ENCODE measurements at places on chromosomes 11 and 22. TPM values are rescaled to one million over a fixed set of nuclear protein-coding genes. Genes with fewer than 3 reads are reported as not detected.

- no peak overlapping the region for H3K27ac ChIP-seq
- no peaks in the 10 kb centered on the region for H3K27me3 ChIP-seq
- H3K4me1 ChIP-seq, result peaks cover 31% of the 10 kb centered on the region
- no peaks in the 10 kb centered on the region for H3K36me3 ChIP-seq
- H3K4me3 ChIP-seq, result no peak overlapping the region
Measured at GRCh38 chr11:33324302-33324985, 67.3 kb downstream of the HIPK3 start.

The TMEM191B gene
- 1.7 TPM for total RNA-seq

The SSTR3 gene
- total RNA-seq, result not detected

GRCh38 chr11:66071381-66071801, 1.3 kb downstream of the PACS1 start:
- H3K4me3 ChIP-seq, result peak overlapping the region; percentile 83
- H3K36me3 ChIP-seq, result peaks cover 28% of the 10 kb centered on the region
- H3K27ac ChIP-seq, result peak overlapping the region; percentile 83
- DNase-seq, result no peak
- no peaks in the 10 kb centered on the region for H3K27me3 ChIP-seq
- H3K4me1 ChIP-seq, result peaks cover 45% of the 10 kb centered on the region

GRCh38 chr11:45659031-45659817, 6.2 kb downstream of the CHST1 start:
- peaks cover 45% of the 10 kb centered on the region for H3K4me1 ChIP-seq
- no peak for DNase-seq
- peaks cover 1% of the 10 kb centered on the region for H3K27me3 ChIP-seq
- H3K36me3 ChIP-seq, result no peaks in the 10 kb centered on the region
- no peak overlapping the region for H3K4me3 ChIP-seq

DNA sequence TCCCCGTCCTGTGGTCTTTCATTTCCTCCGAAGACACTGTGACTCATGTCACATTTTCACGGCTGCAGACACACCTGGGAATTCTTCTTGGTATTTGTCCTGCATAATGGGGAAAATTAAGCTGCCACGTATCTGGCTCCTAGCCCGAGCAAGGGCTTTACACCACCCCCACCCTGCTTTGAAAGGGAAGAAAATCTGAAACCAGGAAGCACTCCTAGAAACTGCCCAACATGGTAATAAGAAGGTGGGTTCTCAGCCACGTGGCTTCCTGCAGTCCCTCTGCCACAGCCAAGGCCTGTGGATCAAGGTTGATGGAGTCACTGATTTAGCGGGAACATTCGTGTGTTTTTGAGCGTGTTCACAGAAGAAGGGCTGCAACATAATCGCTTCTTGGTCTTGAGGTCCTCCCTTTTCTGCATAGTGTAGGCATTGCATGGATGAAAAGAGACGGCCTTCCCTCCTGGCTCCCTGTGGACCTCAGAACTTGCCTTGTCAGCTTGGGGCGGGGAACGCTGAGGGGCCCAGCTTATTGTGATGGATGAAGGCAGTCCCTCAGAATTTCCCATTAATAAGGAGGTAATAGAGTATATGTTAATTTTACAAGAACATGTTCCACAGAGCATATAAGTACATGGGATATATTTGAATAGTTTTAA, 292.0 kb downstream of the NTM start:
- H3K4me3 ChIP-seq, result no peak overlapping the region
- H3K36me3 ChIP-seq, result no peaks in the 10 kb centered on the region
- no peak for DNase-seq
- no peak overlapping the region for H3K27ac ChIP-seq
- no peaks in the 10 kb centered on the region for H3K4me1 ChIP-seq

The SLC35E4 gene
- total RNA-seq, result 7.9 TPM

- H3K27ac ChIP-seq, result peak overlapping the region; percentile 45
- peaks cover 54% of the 10 kb centered on the region for H3K4me1 ChIP-seq
- no peaks in the 10 kb centered on the region for H3K27me3 ChIP-seq
- no peak overlapping the region for H3K4me3 ChIP-seq
Measured at GRCh38 chr11:95514416-95515110, 275.0 kb downstream of the FAM76B start.

The SCGB1A1 gene
- total RNA-seq, result not detected

- peaks cover 62% of the 10 kb centered on the region for H3K4me1 ChIP-seq
- no peak overlapping the region for H3K4me3 ChIP-seq
- no peaks in the 10 kb centered on the region for H3K27me3 ChIP-seq
- DNase-seq, result no peak
- H3K36me3 ChIP-seq, result no peaks in the 10 kb centered on the region
Measured at GRCh38 chr11:121467965-121468364, 15.2 kb upstream of the SORL1-AS1 start.

The MPST gene
- total RNA-seq, result 71.4 TPM

The OR8G5 gene
- total RNA-seq, result not detected

- DNase-seq, result no peak
- no peak overlapping the region for H3K27ac ChIP-seq
- no peaks in the 10 kb centered on the region for H3K36me3 ChIP-seq
- H3K4me1 ChIP-seq, result no peaks in the 10 kb centered on the region
Measured at GRCh38 chr11:42542336-42542735, 769.5 kb upstream of the API5 start.

DNA sequence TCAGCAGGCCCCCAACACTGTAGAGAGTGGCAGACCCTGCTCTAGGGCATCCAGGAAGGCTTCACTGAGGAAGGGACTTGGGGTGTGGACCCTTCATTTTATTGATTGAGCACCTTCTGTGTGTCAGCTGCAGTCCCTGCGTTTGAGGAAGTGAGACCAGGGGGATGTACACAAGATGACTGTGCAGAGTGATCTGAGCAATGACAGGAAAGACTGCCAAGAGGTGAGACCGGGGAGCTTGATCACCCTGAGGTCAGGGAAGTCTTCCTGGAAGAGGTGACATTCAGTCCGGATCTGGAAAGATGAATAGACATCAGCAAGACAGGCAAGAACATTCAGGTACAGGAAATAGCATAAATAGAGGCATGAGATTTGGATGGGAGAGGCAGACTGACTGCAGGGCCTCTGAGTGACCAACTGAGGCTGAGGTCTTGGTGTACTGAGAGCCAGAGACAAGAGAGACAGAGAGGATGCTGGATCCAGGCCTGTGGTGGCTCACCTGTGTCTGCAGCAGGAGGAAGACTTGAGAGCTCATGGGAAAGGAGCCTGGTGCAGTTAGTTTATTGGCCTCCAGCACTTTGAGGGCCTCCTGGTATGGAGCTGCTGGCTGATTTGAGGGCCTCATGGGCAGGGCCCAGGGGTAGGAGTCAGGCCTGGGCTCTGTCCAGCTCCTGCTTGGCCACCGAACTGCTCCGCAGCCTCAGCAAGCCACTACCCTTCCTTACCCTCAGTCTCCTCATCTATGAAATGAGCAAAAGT, 5.2 kb downstream of the DGAT2 start:
- H3K27me3 ChIP-seq, result peaks cover 28% of the 10 kb centered on the region
- H3K4me1 ChIP-seq, result peaks cover 3% of the 10 kb centered on the region
- no peaks in the 10 kb centered on the region for H3K36me3 ChIP-seq
- peak; percentile 44 for DNase-seq

GRCh38 chr11:40294349-40294735, 1165.1 kb downstream of the LRRC4C start:
- H3K27ac ChIP-seq, result no peak overlapping the region
- H3K4me1 ChIP-seq, result peaks cover 38% of the 10 kb centered on the region
- H3K36me3 ChIP-seq, result no peaks in the 10 kb centered on the region
- H3K4me3 ChIP-seq, result peak overlapping the region; percentile 85

GRCh38 chr22:22554587-22555284, 4.3 kb downstream of the PRAME start:
- H3K27ac ChIP-seq, result no peak overlapping the region
- no peak for DNase-seq
- H3K4me1 ChIP-seq, result no peaks in the 10 kb centered on the region
- H3K4me3 ChIP-seq, result no peak overlapping the region

DNA sequence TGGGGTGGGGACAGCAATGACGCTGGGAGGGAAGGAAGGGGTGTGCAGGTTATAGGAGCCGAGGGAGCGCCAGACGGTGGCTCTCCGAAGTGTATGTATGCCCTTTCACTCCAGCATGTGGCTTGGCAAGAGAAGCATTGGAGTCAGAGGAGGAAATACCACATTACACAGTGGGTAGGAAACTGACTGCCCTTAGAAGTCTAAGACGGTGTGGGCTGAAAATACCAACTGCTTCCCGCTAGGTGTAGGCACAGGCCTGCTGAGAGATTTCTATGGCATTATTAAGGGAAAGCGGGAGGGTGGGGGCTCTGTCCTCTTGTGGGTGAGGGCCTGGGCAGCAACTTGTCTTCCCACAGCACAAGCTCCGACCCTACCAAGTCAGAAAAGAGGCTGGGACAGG, 44.7 kb downstream of the CACNG2 start:
- peaks cover 34% of the 10 kb centered on the region for H3K4me1 ChIP-seq
- no peak for DNase-seq
- H3K36me3 ChIP-seq, result no peaks in the 10 kb centered on the region
- H3K27ac ChIP-seq, result peak overlapping the region; percentile 91
- peak overlapping the region; percentile 3 for H3K4me3 ChIP-seq

The OR8A1 gene
- 0.07 TPM for total RNA-seq

The KCNA4 gene
- not detected for total RNA-seq

The DEPDC7 gene
- 4.7 TPM for total RNA-seq

DNA sequence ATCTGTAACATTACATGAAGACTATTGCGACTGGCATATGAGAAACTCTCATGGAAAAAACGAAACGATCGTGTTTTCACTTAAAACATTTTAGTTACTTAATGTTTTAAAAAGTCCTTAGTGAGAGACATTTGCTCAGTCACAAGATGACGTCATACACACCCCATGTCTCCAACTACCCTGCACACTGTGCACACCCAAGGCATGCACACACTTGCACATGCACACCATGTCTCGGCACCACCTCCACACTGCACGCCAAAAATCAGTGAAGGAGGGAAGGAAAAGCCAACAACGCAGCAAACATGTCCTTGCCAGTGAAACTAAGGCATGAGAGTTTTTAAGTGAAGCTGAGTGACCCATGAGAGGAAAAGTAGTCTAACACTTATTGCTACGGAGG, 18.0 kb downstream of the NCAPD3 start:
- no peak for DNase-seq
- H3K4me3 ChIP-seq, result no peak overlapping the region
- peaks cover 15% of the 10 kb centered on the region for H3K36me3 ChIP-seq
- no peaks in the 10 kb centered on the region for H3K27me3 ChIP-seq
- H3K4me1 ChIP-seq, result no peaks in the 10 kb centered on the region

DNA sequence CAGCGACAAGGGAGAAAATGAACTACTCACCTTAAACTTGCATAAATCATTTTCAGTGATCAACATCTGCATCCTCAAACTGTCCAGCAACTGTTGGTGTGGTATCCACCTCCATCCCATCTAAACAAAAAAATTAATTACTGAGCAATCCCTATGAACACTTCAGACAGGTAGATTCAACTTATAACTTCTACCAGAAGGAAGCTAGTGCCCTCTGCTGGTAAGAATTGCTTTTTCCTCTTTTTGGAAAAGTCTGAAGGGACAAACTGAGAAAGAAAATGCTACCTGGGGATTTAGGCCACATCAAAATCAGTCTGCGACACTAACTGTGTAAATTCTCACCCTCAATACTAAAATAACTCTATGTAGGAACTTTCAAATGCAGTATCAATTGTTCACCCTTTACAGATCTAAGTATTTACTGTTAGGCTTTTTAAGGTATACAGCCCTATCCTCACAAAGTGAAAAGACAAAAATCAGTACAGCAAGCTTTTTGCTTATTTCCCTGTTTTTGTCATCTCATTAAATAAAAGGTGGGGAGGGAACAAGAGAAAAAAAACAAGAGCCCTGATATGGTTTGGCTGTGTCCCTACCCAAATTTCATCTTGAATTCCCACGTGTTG, 17.9 kb downstream of the CLNS1A start:
- DNase-seq, result no peak
- H3K27me3 ChIP-seq, result no peaks in the 10 kb centered on the region
- no peak overlapping the region for H3K4me3 ChIP-seq
- no peaks in the 10 kb centered on the region for H3K4me1 ChIP-seq

DNA sequence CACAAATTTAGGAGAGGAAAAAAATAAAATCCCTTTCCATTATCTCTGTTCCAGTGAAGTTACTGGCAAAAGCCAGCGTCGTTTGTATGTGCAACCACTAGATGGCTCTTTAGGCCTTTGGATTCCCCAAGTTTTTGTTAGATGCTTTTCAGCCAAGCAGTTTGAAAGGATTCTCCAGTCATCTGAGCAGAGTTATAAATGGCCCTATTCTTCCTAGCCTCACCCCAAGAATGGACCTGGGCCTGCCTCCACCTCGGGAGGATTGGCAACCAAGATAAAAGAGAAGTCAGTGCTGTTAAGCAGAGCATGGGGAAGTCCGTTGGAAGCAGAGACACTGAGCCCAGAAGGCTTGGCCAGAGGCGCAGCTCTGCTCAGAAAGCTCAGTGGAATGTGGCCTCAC, 15.4 kb downstream of the FAM181B start:
- H3K36me3 ChIP-seq, result no peaks in the 10 kb centered on the region
- peaks cover 4% of the 10 kb centered on the region for H3K27me3 ChIP-seq
- DNase-seq, result no peak
- no peak overlapping the region for H3K4me3 ChIP-seq
- no peak overlapping the region for H3K27ac ChIP-seq

- peaks cover 5% of the 10 kb centered on the region for H3K36me3 ChIP-seq
- H3K4me1 ChIP-seq, result peaks cover 13% of the 10 kb centered on the region
- no peak for DNase-seq
- no peak overlapping the region for H3K4me3 ChIP-seq
- no peak overlapping the region for H3K27ac ChIP-seq
Measured at GRCh38 chr11:121420398-121420797, 31.7 kb upstream of the SORL1 start.

DNA sequence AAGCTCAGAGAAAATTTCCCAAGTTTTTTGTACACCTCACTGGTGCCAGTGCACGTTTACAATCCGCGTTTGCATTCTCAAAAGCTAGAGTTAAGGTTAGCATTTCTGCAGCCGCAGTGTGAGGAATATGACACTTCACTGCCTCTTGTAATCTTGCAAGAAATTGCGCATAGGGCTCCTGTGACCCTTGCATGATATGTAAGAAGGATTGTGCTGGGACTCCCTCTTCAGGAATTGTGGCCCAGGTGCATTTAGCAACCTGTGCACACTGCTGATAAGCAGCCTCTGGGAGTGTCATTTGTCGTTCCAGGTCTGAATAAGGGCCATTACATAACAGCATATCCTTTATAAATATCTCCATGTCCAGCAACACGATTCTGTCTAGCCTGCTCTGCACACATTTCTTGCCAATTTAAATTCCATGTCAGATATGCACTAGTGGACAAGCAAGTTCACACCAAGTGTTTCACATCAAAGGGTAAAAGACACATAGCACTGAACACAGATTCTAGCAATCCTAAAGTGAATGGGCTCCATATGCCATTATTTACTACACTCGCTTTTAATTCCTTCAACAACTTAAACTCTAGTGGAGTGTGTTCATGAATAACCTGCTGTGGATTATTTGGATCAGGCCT, 69.2 kb upstream of the INCENP start:
- no peak for DNase-seq
- H3K27me3 ChIP-seq, result no peaks in the 10 kb centered on the region
- no peaks in the 10 kb centered on the region for H3K36me3 ChIP-seq
- no peak overlapping the region for H3K4me3 ChIP-seq

The OR9G1 gene
- total RNA-seq, result not detected

DNA sequence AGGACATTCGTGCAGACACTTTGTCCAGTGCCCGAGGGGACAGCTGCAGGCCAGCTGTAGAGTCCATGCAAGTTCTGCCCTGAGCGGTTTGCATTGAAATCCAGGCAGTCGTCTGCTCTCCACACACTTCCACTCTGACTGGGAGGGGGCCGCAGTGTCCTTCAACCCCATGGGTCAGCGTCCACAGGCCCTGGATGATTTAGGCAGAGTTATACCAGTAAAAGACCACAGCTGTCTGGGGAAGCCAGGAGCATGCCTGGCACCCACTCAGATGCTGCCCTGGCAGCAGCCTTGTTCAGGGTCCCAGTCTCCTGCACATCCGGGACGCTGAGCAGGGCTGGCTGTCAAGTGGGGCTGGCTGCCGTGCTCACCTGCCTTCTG, 26.5 kb downstream of the KRTAP5-5 start:
- H3K4me1 ChIP-seq, result no peaks in the 10 kb centered on the region
- H3K36me3 ChIP-seq, result no peaks in the 10 kb centered on the region
- peak; percentile 67 for DNase-seq
- peaks cover 23% of the 10 kb centered on the region for H3K27me3 ChIP-seq
- no peak overlapping the region for H3K27ac ChIP-seq

Data from chondrocyte (in vitro differentiated cells).